ENCODE measurements at places on chromosomes 2 and 18.

- no peak for DNase-seq
Measured at GRCh38 chr2:19356545-19357401, 1.6 kb downstream of the OSR1 start.

DNA sequence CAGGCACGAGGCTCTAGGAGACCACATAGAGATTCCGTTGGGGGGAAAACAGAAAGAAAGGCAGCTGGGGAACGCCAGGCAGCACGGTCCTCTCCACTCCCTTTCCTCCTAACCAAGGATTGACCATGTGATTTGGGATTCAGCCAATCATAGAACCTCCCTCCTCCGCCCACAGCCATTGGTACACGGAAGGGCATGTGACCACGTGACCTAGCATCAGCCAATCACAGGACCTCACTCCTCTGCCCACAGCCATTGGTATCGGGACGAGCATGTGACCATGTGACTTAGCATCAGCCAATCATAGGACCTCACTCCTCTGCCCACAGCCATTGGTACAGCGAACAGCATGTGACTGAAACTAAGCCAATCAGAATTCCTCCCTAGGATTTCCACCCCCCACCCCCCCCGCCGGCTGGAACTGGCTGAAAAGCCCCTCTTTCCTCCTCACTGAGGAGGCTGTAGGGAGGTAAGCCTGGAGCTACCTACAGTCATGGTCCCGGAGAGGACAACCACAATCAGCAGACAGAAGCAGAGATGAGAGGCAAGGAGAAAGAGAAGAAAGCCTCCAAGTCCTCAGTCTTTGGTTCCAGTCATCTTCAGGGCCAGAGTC, 7.6 kb downstream of the SERPINE2 start:
- DNase-seq, result no peak

DNA sequence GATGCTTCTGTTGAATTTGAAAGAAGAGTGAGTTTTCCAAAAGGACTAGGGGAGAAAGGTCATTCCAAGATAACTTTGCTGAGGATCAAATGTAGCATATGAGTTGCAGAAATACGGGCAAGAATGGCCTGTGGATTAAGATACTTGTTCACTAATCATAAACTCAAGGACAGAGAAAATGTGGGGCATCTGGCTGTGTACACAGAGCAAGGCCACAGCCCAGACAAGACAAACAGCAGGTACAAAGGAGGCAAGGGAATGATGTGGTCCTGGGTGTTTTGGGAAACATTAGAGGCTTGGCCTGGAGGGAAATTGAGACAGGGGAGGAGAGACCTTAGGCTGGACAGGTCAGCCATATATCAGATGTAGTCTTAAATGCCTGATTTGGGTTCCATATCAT, 254.8 kb downstream of the TTC32 start:
- DNase-seq, result no peak

DNA sequence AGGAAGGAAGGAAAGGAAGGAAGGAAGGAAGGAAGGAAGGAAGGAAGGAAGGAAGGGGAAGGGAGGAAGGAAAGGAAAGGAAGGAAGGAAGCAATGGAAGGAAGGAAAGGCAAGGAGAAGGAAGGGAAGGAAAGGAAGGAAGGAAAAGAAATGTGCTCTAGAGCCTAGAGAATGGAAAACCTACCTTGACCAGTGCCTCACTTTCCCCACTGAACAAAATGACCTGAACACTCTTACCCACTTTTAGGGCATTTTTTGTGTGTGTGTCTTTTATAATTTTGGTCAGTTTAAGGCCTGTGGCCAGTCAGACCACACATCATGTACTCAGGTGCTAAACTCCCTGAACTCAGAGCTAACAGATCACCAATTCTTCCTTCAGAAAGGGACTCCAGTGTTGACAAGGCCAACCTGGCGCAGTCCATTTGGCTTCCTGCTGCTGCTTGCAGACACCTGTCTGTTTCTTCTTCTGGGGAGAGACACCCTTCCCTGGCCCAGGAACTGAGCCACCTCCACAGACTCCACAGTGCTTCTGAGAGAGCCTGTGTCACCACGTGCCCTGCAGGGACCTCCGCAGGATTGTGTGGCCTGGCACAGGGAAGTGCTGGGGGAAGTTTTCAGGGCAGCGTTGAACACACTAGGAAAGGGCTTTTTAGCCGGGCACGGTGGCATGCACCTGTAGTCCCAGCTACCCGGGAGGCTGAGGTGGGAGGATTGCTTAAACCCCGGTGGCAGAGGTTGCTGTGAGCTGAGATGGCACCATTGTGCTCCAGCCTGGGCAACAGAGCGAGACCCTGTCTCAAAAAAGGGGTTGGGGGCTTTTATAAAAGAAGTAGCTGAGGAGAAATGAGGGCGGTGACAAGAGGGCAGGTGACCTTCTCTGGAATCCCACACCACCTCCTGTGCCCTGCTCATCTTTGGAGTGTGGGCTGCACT, 57.2 kb downstream of the DDX1 start:
- no peak for DNase-seq

Measured in AML-193 (cell line).